Posterior vena cava (tissue), 2 donors: ENCODE measurements at places on chromosomes 4 and X. TPM values are rescaled to one million over a fixed set of nuclear protein-coding genes. Genes with fewer than 3 reads are reported as not detected.

- DNase-seq: no peak
Measured at GRCh38 chr4:10013722-10014121, 7.6 kb downstream of the SLC2A9 start.

GRCh38 chr4:185916231-185916630 lies 104.2 kb upstream of the SORBS2 start:
- no peak for DNase-seq

GRCh38 chrX:114959729-114960128 lies 57.7 kb downstream of the IL13RA2 start:
- no peak for DNase-seq

GRCh38 chr4:14917298-14917633 lies 85.0 kb upstream of the CPEB2 start:
- no peak for DNase-seq

DNA sequence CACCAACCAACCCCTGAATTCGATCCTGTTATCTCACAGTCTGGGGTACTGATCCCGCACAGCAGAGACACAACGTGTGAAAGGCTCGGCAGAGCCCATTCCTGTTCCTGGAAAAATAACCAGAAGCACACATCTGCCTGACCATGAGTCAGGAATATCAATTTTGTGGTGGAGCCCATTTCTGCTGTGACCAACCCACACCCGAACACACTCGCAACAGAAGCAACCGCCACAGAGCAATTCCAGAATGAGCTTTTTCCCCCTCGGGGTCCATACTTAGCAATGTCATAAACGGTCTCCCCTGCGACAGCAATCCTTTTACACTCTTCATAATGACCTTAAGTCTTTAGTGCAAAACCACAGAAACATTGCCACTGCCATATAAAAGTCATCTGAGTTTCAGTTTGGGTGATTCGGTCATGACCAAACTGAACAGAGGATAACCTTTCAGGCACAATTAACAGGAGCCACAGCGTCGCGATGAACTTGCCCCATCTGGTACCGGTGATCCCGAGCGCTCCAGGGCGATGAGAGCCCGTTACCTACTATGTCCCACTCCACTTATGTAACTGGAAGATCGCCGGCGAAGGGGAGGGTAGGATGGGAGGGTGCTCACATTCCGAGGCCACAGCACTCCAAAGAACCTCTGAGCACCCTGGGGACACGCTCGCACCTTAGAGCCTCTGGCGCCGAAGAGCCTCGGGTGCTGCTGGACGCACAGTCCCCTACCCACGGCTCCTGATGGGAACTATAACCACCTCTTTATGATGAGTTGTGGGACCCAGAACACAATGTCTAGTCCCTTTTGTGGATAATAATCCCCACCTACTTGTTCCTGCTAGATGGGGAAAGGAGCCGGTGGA lies 1.1 kb downstream of the MECP2 start:
- DNase-seq: no peak

DNA sequence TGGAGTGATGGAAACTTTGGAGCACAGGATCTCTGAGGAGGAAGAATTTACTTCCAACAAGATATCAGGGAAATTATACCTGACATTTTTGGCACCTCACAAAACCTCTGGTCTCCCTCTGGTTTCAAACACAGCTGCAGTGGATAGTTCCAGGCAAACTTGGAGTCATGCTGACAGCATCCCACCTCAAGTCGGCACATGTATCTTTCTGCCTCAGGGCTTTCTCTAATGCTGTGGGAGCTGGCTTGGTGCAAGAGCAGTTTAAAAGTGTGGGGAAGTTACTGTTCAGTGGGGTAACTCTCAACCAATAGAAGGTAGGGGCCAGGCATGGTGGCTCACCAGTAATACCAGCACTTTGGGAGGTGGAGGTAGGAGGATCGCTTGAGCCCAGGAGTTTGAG lies 207.1 kb upstream of the NHS start:
- no peak for DNase-seq

DNA sequence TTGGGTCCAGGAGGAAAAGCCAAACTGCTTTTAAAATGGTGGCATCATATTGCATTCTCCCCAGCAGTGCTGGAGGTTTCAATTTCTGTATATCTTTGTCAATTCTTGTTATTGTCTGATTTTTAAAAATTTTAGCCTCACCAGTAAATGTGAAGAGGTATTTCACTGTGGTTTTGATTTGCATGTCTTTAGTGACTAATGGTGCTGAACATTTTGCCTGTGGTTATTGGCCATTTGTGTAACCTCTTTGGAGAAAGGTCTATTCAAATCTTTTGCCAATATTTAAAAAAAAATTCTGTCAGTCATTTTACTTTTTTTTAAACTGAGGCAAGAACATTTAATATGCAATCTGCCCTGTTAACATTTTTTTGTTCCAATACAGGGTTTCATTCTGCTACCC lies 322.1 kb downstream of the TLL1 start:
- DNase-seq: no peak

GRCh38 chr4:16104520-16104919 lies 20.7 kb upstream of the PROM1 start:
- no peak for DNase-seq

- no peak for DNase-seq
Measured at GRCh38 chr4:156677131-156677531, 294.5 kb downstream of the PDGFC start.

DNA sequence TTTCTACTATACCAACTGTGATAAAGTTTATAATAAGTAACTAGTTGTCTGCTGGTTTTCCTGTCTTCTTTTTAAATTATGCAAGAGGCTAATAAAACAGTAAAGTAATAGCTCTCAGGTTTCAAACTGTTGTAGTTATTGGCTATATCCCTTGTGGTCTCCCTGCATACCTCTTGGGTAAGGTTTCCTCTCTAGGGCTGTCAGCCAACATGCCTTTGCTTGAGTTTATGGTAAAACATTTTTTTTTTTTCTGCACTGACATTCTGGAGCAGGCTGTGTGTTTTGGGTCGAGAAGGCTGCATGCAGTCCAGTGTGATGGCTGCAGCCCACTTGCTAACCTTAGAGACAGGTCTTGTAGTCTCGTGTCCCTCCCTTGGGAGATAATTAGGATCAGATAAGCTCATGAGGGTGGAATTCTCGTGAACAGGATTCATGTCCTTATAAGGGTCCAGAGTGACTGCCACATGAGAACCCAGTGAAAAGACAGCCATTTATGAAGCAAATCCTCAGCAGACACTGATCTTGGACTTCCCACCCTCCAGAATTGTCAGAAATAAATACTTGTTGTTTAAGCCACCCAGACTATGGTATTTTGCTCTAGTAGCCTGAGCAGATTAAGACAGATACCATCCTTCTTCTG lies 831.2 kb downstream of the CCSER1 start:
- no peak for DNase-seq

DNA sequence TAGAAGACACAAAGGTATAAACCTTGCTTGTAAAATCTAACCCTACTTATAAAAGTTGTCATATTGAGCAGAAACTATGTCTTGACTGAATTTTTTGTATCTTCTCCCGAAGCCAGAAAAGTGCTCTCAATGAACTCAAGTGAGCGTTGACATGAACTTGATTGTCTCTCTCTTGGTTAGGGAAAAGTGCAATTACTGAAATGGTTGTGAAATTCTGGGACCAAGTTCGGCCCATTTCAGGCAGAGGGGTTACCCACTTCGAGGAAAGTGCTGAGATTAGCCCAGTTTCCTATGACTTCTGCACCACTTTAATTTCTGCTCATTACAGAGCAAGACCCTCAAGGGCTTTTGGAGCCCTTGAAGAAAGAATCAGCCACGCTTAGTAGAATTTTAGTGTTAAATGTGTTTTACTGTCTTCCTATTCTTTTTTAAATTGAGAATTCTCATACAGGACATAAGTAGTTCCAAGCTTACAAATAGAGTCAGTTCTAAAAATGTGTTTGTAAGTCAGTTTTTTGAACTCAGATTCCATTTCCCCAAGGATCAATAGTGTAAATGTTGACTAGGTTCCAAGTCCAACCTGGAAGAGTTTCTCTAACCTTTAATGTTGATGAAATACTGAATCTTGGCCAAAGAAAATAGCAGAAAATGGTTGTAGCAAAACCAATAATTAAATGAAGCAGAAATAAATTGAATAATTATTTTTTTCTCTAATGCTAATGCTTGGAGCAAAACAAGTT lies 125.7 kb upstream of the ACSL4 start:
- no peak for DNase-seq

Gene EFNB1
- 26.4 TPM for total RNA-seq

Gene MYOZ2
- 3.9 TPM for total RNA-seq

Gene PDZD4
- total RNA-seq: 22.9 TPM
